ENCODE measurements at places on chromosomes 1 and 21.

- DNase-seq, result no peak
These were observed 2.0 kb upstream of the COL9A2 start for GRCh38 chr1:40318970-40319621.

GRCh38 chr1:101044259-101044658, 18.7 kb upstream of the DPH5 start:
- DNase-seq, result no peak

DNA sequence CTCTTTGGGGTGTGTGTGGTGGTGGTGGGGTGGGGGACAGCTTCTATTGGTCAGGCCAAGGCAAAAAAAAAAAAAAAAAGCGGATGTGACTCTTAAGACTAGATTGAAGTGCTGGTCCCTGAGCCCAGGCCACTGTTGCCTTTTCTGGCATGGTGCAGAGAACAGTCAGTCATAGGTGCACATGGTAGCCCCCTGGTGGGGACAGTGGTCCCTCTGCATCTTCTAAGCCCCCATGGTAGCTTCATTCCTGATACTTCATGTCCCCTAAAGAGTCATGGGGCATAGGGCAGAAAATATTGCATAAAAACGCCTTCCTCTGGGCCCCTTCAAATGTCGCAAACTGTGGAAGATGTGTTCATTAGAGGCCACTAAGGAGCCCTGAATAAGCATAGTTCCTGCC, 371.8 kb downstream of the NPHP4 start:
- no peak for DNase-seq

GRCh38 chr1:41901551-41901950, 17.2 kb downstream of the HIVEP3 start:
- no peak for DNase-seq

- no peak for DNase-seq
These were observed 41.8 kb upstream of the PWP2 start for GRCh38 chr21:44065428-44065827.

DNA sequence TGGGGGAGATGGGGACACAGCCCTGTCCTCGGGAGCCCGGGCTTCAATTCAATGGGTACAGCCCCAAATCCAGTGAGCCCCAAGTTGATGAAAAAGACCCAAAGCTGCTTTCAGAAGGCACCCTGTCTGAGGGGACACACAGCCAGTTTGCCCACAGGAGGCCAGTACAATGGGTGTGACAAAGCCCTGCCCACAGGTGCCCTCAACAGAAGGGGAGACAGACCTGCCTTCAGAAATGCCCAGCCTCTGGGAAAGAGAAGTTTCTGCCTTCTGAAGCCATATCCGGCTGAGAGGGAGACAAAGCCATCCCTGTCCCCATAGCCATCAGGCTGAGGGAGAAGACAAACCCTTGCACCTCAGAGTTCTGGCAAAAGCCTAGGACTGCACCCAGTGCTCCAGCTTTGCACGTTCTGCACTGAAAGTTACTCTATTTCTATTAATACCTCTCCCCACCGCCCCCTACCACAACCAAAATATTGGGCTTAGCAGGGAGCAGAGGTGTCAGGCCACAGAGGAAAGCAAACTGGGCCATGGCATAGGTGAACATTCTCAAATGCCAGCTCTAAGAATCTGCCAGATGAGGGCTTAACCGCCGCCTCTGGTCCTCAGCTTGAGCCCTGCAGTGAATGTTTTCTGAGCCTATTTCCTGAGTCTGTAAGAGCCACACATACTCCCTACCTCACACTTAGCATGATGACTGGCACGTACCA, 18.0 kb upstream of the PTAFR start:
- no peak for DNase-seq

DNA sequence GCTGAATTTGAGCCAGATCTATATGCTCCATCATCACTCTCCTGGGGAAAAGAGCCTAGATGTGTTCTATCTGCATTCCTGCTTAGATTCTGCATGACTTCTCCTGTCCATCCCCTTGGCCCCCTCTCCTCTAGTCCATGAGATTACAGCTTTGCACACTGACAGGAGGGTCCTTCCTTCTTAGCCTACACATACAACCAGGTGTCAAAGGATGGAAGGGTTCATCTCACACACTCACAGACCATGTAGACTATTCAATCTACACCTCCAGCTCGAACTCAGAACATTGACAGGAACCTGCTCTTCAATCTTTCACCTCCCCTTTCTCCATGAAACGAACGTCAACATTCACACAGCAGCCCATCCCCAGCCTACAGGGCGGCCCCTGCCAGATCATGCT, 13.8 kb downstream of the C1orf116 start:
- DNase-seq, result no peak

- no peak for DNase-seq
These were observed 92.0 kb downstream of the KIF1B start for GRCh38 chr1:10302416-10302815.

DNA sequence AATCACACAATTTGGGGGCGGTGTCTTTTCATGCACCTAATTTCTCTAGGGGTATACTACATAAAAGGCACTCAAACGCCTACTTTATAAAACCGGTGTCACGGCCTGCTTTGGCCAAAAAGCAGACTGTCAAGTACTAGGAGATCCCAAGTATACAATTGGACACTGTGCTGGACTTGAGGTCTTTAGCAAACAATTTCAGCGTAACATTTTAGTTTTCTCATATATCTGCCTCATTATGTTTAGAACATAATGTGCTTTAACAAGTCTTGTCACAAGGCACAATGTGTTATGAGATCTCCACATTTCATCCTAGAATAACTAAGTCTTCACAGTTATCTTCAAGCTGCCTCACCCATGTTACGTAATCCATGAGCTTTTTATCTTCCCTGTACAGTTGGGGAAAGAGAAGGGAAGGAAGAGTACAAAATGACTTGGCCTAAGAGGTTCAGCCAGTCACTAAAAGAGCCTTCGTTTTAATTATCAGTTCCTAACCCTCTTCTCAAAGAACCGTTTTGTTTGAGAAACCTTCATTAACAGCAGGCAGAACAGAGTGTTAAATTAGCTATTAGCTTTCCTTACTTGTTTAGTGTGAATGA, 1.7 kb downstream of the SSX2IP start:
- DNase-seq, result no peak

DNA sequence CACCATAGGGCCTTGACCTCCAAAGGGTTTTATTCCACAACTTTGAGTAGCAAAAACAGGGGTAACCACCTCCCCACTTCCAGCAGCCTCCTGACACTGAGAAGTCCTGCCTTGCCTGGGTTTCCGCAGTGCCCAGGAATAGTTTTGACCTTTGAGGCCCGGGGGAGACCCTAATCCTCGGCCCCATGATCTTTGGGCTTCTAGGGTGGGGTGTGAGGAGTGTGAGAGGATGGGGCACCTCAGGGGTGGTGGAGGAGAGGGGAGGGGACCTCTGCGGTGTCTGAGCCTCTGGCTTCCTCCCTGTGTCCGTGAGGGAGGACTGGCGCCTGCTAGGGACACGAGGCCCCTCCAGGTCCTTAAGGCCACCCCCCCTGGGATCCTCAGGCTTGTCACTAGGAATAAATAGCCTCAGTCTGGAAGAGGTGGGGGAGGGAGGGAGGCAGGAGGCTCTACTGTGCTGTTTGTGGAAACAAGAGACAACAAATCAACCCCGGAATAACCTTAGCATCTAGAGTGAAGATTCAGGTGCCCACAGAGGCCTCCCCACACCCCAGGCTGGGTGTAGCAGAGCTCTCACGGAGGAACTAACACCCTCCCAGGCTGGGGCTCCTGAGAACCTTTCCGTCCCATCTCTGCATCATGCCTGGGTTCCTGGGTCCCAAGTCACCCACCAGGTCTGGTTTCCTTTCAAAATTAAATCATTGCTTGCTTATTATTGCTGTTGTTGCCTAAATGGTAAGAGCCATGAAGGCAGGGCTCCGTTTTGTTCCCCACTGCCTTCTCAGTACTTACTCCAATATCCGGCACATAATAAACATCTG, 904 bp upstream of the FHL3 start:
- no peak for DNase-seq

DNA sequence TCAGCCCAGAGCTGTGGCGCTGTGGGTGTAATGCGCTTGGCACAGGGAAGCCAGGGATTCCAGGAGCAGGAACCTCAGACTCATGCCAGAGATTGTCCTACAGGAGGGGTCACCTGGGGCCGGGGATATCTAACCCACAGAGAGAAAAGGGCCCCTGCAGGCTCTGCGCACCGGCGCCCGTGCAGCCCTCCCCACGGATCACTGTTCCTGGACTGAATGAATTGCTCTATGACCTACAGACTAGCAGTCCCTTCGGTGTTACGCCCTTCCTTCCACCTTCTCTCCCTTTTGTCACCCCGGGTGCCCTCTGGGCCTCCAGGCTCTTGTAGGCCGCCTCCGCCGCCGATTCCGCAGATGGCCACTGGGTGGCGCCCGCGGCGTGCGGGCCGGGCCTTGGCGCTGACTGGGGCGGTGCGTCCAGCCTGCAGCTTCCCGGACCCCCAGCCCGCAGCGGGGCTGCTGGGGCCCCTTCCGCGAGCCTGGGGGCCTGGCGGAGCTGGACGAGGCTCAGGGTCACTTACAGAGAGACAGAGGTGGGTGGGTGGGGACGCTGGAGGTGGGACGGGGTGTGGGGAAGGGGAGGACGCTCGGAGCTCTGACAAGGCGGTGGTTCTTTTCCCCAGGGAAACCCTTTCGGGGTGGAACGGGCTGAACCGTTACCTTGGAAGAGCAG, 101.3 kb downstream of the IER5 start:
- peak; percentile 59 for DNase-seq

- no peak for DNase-seq
These were observed 52.1 kb downstream of the ARID4B start for GRCh38 chr1:235275836-235276235.

DNA sequence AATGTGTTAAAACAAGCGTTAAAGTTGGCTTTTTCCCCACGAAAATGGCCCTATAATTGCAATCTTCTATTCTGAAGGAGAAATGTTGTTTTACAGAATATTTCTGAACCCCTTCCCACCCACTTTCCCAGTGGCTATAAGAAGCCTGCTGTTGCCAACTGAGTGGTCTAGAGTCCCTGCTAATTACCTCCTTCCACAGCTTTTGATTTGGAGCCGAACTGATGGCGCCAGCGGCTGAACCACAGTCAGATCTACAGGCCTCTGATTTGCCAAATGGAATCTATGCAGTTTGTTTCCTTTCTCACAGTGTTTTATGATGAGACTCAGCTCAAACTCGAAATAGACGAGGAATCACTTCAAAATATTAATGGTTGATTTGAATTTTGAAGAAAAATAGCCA, 76.0 kb upstream of the C1orf105 start:
- no peak for DNase-seq

DNA sequence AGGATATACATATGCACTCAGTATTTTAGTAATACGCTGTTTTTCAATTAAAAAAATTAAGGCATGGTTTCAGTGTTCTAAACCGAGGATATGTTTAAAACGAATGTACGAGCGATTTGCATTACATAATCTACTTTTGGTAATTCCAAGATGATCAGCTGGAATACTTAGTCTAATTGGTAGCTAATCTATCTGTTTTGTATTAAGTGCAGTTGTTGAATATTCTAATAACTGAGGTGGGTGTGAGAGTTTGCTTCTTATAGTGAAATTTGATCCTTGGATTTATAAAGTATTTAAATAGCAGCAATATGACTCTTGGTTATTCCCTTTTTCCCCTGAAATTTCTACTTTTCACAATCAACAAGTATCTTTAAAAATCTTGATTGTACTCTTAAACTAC, 1.3 kb downstream of the RNF2 start:
- no peak for DNase-seq

DNA sequence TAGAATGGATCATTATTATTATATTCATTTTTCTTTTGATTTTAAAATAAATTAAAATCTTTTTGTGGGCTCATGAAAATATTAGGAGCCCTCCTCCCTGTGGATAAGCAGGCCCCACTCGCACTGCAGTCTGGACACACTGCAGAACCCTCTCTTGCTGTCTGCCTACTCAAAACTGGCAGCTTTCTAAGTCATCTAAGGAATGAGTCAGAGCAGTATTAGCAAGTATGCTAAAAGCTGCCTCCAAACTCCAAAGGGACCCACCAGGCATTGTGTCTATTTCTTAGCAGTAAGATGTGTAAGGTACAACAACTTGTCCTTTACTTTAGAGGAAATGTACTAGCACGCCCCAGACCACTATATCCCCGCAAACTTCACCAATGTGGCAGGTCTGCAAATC, 108.8 kb downstream of the SYF2 start:
- DNase-seq, result peak; percentile 27

DNA sequence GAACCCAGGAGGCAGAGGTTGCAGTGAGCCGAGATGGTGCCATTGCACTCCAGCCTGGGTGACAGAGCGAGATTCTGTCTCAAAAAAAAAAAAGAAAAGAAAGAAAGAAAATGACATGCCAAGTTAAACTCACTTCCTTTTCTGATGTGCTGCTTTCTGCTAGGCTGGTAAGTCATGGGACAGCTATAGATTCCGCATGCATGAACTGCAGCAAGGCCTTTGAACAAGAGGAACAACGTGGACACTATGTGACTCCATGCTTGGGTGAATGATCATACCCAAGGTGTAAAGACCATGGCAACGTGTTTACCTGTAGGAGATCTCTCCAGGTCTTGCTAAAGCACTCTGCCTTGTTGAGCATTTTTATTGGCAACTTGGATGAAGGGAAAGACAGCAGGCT, 10.3 kb upstream of the TTF2 start:
- peak; percentile 41 for DNase-seq

DNA sequence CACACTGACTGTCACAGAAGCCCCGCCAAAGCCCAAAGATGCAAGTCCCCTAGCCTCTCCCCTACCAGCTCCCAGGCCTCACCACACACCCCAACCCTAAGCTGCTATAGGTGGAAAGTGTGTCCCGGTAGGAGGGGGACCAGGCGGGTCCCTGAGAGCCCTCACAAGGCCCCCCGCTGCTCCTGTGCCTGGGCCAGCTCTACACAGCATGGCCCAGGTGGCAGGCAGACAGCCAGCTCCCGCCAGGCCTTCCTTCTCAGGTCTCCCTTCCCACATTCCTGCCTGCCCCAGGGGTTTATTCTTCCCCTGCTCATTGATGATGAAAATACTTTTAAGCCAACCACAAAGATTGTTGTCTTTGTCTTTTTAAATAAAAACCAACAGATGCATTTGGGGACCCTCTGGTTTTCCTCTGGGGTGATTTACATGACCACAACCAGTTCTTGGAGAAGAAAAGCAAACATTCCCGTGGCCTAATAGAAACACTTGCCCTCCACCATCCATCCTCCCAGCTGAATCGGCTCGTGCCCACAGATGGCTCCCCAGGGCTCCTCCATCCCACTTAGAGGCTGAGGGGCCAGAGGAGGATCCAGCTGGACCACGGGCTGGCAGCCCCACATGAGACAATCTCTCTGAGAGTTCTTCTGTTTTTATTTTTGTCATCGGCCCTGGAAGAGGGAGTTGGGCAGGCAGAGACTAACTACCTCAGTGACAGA, 93.1 kb downstream of the DMRTB1 start:
- no peak for DNase-seq

GRCh38 chr21:38958940-38959691, 153.4 kb downstream of the ETS2 start:
- DNase-seq, result no peak
